ENCODE measurements at places on chromosomes 7 and 10.

- DNase-seq, result no peak
These were observed 667.3 kb downstream of the PARD3 start for GRCh38 chr10:34147641-34148304.

DNA sequence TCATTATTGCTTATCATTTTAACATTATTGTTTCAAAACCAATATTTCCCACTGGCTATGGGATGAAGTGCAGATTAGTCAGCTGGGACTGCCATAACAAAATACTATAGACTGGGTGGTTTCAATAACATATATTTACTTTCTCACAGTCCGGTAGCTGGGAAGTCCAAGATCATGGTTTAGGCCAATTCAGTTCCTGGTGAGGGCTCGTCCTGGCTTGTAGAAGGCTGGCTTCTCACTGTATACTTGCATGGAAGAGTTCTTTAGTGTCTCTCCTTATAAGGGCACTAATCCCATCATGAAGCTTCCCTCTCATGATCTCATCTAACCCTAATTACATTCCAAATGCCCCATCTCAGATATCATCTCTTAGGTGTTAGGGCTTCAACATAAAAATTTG lies 101.3 kb downstream of the CHRM2 start:
- DNase-seq, result no peak

DNA sequence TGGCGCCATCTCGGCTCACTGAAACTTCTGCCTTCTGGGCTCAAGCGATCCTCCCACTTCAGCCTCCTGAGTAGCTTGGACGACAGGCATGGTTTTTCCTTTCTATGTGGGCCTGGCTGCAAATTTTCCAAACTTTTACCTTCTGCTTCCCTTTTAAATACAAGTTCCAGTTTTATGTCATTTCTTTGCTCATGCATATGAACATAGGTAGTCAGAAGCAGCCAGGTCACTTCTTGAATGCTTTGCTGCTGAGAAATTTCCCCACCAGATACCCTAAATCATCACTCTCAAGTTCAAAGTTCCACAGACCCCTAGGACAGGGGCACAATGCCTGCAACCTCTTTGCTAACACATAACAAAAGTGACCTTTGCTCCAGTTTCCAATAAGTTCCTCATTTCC lies 21.6 kb upstream of the RPEL1 start:
- no peak for DNase-seq

GRCh38 chr10:19815731-19816410 lies 361 bp upstream of the PLXDC2 start:
- DNase-seq, result no peak

GRCh38 chr7:136513744-136514143 lies 354.7 kb upstream of the CHRM2 start:
- no peak for DNase-seq

DNA sequence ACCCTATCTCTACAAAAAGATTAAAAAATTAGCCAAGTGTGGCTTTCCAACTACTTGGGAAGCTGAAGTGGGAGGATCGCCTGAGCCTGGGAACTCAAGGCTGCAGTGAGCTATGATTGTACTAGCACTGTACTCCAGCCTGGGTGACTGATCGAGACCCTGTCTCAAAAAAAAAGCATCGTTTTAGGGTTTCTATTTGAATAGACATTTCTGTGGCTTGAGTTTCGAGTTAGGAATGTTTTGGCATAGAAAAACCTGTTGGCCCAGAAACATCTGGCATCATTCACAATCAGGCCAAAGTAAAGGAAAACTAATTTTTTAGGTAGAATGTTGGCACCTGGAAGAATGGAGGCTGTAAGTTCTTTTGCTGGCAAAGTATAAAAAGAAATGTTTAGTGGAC lies 72.4 kb downstream of the AUTS2 start:
- no peak for DNase-seq

DNA sequence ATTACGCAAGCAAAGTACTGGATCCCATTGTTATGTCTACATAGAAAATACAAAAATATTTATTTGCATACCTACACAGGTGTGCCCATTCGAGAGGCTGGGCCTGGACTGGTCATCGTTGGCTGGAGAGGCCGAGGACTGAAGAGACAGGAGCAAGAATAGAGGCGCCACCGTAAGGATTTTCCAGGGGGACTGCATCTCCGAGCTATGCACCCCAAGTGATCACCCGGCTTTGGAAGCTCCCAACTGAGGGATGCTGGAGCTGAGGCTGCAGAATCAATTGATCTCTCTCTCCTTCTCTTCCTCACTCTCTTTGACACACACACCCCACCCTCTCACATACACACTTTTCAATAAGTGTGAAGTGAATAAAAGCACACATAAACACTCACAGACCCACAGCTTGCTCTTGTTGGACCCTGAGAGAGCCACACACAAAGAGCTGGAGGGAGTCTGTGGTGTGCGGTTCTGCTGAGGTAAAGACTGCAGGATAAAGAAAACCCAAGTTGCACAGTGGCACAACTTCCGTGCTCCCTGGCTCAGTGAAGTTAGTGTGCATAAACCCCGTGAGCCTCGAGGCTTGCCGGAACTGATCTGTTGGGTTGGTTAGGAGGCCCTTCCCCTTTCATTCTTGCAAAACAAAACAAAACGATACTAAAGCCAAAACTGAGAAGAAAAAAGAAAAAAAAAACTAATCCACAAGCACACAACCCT lies at the start of gene AOAH:
Gene AOAH, minus strand, starts transcription at position 544 of the 714 bp plus-strand sequence. Its CDS starts 346 bp downstream, at position 198.
- peak; percentile 82 for DNase-seq

- DNase-seq, result no peak
These were observed 382.9 kb upstream of the NPVF start for GRCh38 chr7:25611196-25611595.

GRCh38 chr10:37952926-37953325 lies 23.5 kb downstream of the ZNF25 start:
- no peak for DNase-seq

- DNase-seq, result no peak
These were observed 82.7 kb downstream of the SLC37A3 start for GRCh38 chr7:140315498-140316164.

DNA sequence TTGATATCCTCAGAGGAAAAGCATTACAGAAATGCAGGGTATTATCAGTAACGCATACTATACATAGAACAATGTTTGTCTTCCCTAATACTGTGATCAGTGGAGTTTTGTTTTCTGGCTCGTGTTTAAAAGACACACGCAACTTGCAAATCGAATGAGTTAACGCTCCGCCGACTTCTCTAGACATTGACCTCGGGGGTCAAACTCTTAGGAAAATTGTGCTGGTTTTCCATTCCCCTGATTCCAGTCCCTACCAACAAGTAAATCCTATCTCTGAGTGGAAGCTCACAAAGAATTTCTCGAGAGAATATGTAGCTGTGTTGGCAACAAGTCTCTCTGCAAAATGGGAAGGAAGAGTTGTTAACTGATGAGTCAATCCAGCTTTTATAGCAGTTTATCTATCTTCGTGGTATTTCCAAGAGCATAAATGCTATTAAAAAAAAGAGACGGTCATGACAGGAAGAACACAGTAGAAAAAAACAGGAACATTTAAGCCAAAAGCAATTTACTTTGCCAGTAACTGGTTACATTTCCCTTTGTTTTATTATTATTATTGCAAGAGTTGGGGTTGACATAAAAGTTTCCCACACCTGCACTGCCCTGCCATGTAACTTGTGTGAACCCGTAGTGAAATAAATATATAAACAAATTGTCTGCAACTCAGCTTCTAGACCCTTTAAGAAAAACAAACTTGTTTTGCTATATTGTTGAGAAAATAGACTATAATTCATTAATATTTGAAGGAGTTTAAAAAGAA lies 144.4 kb downstream of the ARID5B start:
- no peak for DNase-seq

GRCh38 chr7:41612386-41612785 lies 90.5 kb downstream of the INHBA start:
- DNase-seq, result no peak

DNA sequence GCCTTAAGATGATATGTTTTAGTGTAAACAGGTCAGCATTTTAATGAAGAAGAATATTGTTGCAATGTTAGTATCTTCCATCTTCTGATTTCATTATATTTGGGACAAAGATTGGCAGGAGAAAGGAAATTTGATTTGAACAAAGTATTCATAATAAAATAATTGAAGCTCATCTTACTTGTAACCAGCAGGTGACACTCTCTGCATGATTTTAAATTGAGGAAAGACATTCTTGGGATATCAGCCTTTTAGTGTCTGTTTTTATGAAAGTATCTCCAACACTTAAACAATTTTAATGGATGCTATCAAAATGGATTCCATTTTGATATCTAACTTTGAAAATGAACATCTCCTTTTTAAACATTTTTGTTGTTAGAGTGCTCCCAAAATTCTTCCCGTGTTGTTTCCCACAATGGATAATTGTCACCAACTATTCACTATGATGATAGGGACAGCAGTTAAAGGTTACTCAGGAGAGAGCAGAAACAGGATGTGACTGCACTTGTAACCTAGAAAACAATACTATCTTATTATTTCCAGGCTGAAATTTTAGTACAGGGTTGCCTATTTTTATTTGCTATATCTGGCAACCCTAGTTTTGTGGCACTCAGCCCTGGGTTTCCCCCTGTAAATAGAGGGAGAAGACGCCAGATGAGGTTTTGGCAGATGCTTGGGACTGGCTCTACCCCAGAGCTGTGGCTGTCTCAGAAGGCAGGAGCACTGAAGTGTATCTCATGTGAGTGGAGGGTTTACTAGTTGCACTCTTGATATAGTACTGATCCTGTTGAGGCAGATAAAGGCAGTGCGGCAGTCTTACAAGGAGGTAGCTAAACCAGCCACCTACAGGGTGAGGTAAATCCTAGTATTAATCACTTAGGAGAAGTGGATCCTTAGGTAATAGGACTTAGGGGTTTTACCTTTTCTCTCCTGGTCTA lies 31.0 kb upstream of the ABCB4 start:
- DNase-seq, result no peak

GRCh38 chr10:62580396-62580795 lies 206.2 kb downstream of the ZNF365 start:
- DNase-seq, result no peak

DNA sequence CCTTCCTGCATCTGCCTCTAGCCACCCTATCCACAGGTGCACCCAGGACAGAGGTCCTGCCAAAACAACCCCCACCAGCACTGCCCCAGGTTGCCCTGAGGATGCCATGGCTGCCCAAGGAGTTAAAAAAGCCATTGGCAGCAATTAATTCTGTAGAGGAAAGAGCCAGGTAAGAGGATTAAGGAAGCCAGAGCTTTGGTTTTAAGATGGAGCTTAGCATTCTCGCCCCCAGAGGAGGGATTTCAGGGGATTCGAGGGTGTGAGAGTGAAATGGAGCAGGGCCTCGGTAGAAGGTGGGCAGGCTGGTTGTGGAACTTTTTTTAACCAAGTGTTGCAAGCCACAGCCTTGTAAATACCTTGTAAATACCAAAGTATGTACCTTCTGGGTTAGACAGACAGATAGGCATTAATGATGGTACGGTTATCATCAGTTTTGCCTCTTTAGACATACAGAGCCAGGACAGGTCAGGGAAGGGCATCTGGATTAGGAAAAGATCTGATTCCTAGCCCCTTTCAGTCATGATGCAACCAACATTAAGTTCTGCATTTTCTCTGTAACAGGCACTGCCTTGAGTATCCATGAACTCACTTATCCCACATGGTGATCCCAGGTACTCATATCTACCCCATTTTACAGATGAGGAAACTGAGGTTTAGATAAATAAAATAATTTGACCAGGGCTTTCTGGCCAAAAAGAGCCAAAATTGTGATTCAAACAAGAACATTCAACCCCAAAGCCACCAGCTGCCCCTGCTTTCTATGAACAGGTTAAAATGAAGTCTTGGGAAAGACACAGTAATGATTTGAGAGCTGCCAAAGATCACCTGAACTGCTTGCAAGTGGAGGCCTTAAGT lies 120.7 kb upstream of the PPIF start:
- no peak for DNase-seq

- no peak for DNase-seq
These were observed 495.2 kb downstream of the TCERG1L start for GRCh38 chr10:130816116-130816901.

DNA sequence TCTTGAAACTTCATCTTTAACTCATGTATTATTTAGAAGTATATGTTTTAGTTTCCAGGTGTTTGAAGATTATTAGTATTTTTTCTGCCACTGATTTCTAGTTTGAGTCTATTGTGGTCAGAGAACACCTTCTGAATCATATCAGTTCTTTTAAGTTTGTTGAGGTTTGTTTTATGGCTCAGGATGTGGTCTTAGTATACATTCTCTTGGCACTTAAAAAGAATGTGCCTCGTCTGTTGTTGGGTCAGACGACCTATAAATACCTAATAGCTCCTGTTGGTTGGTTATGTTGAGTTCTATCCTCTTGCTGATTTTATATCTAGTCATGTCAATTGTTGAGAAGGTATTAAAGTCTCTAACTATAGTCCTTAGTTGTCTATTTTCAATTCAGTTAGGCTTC lies 15.9 kb downstream of the TDRD1 start:
- DNase-seq, result no peak

DNA sequence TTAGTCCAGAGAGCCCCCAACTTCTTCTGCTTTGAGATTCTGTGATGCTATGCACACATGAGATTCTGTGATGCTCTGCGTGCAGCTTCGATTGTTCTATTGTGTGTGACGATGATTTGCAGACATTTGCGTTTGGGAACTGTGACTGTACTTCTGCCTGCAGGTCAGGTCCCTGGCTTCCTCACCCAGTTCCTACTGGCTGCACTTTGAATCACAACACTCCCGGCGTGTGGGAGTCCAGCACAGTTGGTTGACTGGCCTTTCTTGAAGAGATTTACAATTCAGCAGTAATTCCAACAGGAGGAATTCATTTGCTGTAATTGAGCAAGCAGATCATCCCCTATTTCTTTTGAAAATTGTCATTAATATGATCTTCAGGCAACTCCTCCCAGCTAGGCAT lies 252.2 kb upstream of the YAE1 start:
- DNase-seq, result no peak

GRCh38 chr10:124903111-124903510 lies 38.8 kb upstream of the ZRANB1 start:
- DNase-seq, result no peak

GRCh38 chr7:136245327-136246004 lies 268.3 kb upstream of the MTPN start:
- no peak for DNase-seq

DNA sequence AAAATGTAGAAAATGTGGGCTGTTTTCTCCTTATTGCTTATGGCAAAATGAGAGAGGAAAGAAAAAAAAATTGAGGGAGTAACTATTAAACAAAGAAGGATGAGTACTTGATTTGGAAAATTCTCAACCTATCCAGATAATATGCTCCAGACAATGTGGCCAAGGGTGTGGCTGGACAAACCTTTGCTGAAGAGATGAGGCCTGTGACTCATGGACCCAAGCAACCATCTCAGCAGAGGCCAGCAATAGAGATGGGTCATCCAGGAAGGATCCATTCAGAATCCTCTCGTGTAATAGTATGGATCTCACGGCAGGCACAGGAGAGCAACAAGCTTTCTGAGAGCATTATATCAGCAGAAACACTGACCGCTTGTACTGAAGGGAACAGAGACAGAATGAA lies 120.3 kb upstream of the CELF2 start:
- no peak for DNase-seq

- DNase-seq, result no peak
These were observed 15.3 kb upstream of the C10orf90 start for GRCh38 chr10:126685756-126686155.

- no peak for DNase-seq
These were observed 88.2 kb upstream of the CCDC71L start for GRCh38 chr7:106749165-106749564.

Data from activated CD8-positive, alpha-beta memory T cell treated with anti-CD3 and anti-CD28 coated beads, Interleukin-2, amount 50 U/mL, for 48 hours (primary cell).